ENCODE measurements at places on chromosomes 16 and 17.

DNA sequence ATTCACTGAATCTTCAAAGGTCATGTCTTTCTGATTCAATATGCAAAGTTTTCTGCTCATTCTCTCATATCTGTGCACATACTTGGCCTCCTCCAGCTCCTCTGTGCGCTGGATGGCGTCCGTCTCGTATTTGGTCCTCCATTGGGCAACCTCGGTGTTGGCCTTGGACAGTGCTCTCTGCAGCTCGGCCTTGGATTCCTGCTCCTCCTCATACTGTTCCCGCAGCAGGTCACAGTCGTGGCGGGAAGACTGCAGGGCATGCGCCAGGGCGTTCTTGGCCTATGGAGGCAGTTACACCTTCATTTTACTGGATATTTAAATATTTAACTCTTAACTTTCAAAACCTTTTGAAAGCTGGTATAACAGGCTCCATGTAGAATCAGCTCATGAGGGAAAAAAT, 8.2 kb upstream of the MYH1 start:
- no peak for DNase-seq

DNA sequence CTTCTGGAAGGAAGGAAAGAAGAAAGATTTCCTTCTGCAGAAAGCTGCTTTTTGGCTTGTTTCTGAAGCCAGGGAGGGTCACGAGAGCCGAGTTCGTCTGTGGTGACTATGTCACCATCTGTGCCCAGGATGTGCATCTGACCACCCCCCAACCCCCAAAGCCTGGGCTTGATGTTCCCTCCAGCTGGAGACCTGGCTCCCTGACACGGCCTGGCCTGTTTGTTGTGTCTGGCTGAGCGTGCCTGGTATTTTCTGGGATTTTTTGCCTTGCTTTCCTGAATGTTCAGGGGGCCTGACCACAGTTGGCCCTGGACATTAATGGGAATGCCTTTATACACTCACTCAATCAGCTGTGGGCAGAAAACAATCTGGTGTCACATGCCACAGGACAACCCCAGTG, 38.9 kb downstream of the LGALS9 start:
- DNase-seq, result no peak

- DNase-seq, result no peak
Observed at GRCh38 chr17:29409963-29410362, 19.8 kb downstream of the TAOK1 start.

GRCh38 chr16:79076047-79076767, 524.3 kb downstream of the MAF start:
- no peak for DNase-seq

DNA sequence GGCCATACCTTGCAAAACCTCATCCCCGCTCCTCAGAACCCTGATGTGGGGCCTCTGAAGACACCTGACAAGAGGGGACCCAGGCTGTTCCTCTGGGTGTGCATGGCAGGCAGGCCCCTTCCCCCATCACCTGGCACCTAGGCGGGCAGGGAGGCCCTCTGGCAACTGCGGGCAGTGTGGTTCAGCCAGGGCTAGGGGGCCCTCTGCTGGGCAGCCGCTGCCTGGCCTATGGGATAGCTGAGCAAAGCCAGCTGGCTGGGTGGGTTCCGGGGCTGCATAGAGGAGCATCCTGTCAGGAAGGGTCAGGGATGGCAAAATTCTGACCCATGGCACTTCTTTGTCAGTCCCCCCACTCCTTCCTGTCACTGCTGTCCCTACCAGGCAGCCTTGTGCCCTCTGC, 228.7 kb upstream of the ASIC2 start:
- DNase-seq, result no peak

- DNase-seq, result no peak
Observed at GRCh38 chr17:13825526-13826040, 223.9 kb upstream of the HS3ST3A1 start.

- no peak for DNase-seq
Observed at GRCh38 chr16:27129401-27129800, 62.7 kb downstream of the C16orf82 start.

DNA sequence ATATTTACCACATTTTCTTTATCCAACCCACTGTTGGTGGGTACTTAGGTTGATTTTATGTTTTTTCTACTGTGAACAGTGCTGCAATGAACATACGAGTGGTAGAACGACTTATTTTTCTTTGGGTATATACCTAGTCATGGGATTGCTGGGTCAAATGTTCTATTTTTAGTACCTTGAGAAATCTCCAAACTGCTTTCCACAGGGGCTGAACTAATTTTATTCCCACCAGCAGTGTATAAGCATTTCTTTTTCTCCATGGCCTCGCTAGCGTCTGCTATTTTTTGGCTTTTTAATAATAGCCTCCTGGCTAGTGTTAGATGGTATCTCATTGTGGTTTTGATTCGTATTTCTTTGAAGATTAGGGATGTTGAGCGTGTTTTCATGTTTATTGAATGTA, 202.3 kb downstream of the LGALS9B start:
- DNase-seq, result no peak
